Breast epithelium (tissue), 4 donors: ENCODE measurements at places on chromosomes 2 and 18. TPM values are rescaled to one million over a fixed set of nuclear protein-coding genes. Genes with fewer than 3 reads are reported as not detected.

The CLASP1 gene
- 98.7 TPM for total RNA-seq

The GDF7 gene
- total RNA-seq: under 0.01 TPM

The KIAA2012 gene
- not detected for total RNA-seq

The MEP1B gene
- 0.33 TPM for total RNA-seq

- H3K27ac ChIP-seq: no peak overlapping the region
- no peaks in the 10 kb centered on the region for H3K27me3 ChIP-seq
- no peaks in the 10 kb centered on the region for H3K4me1 ChIP-seq
- H3K36me3 ChIP-seq: no peaks in the 10 kb centered on the region
- no peak overlapping the region for H3K4me3 ChIP-seq
Measured at GRCh38 chr2:104040771-104041170, 813.1 kb upstream of the POU3F3 start.

The CCL20 gene
- total RNA-seq: not detected

DNA sequence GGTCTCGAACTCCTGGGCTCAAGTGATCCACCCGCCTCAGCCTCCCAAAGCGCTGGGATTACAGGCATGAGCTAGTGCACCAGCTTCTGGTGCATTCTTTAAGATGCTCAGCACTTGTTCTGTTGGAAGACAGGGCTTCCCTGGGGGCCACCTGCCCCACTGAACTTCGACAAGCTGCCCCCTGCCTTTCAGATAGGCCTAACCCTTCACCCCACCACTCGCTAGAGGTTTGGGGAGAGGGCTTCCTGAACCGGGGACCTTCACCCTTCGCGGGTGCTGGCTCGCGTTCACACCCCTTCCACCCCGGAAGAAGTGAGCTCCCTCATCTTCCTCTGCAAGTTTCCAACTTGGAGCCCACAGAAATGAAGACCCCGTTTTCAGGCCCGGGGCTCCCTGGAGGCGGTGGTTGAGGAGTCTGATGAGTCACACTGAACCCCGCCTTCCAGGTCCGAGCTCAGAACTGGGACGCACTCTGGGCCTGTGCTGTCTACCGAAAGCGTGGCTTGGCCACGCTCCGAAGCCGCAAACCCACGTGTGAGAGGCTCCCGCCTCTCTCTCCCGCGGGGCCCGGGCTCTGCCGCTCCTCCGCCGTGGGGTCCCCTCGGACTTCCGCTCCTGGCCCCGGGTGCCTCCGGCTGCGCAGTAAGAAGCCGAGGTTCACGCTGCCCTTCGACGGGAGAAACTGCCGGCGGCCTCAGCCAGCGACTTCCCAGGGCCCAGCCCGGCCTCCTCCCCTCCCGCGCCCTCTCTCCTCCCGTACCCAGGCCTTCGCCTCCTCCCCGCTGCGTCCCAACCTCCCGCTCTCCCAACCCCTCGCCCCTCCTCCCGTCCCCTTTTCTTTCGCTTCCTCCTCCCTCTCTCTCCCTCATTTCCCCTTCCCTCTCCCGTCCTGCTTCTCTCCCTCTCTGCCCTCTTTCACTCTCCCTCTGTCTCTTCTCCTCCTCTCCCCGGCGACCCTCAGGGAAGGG lies 47.5 kb upstream of the SP3 start:
- peak; percentile 82 for DNase-seq
- H3K27me3 ChIP-seq: no peaks in the 10 kb centered on the region
- H3K36me3 ChIP-seq: no peaks in the 10 kb centered on the region
- H3K27ac ChIP-seq: peak overlapping the region; percentile 98
- H3K4me1 ChIP-seq: no peaks in the 10 kb centered on the region

The FLACC1 gene
- 2.9 TPM for total RNA-seq

The GLI2 gene
- total RNA-seq: 0.96 TPM

DNA sequence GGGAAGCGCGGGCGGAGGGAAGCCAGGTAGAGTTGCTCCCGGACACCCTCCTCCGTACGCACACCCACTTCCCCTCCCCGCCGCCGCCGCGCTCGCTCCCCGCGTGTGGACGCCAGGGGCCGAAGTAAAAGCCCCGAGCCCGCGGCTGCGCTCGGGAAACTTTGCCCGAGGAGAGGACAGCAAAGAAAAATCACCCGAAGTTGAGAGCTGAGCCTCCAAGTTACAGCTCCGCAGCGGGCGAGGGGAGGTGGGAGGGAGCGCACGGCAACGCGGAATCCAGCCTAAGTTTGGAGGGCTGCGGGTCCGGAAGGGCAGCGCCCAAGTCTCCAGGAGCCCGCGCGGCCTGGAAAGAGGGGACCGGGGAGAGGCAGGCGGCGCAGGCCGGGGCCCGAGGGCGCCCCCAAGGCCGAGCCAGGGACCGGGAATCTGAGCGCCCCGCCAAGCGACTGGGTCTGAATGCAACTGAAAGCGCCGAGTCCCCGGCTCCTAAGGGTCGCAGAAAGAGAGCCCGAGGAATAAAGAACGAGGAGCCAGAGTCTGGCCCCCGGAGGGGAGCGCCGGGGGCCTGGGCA lies 706 bp upstream of the BCL11A start:
- no peak for DNase-seq
- no peaks in the 10 kb centered on the region for H3K4me1 ChIP-seq
- no peaks in the 10 kb centered on the region for H3K36me3 ChIP-seq
- H3K27ac ChIP-seq: peak overlapping the region; percentile 70
- H3K27me3 ChIP-seq: no peaks in the 10 kb centered on the region

The MAP3K2 gene
- total RNA-seq: 55.7 TPM

DNA sequence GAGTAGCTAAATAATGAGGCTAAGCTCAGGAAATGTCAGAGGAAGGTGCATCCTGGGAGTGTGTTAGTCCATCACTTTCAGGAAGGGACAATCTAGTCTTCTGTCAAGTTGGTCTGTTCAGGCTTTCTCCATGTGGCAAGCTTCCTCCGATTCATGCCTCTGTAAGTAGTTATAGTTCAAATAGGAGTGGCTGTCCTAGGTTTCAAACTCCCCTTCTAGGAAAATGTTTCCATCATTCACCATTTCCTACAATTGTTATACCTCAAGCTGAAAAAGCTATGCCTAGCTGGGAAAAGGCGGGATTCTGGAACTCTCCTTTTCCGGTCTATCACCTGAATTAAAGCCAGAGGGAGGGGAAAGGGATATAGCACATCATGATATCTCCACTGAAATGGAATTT lies 287.7 kb upstream of the ZSWIM2 start:
- no peak overlapping the region for H3K4me3 ChIP-seq
- no peaks in the 10 kb centered on the region for H3K36me3 ChIP-seq
- no peaks in the 10 kb centered on the region for H3K4me1 ChIP-seq
- no peaks in the 10 kb centered on the region for H3K27me3 ChIP-seq
- H3K27ac ChIP-seq: no peak overlapping the region
- no peak for DNase-seq

DNA sequence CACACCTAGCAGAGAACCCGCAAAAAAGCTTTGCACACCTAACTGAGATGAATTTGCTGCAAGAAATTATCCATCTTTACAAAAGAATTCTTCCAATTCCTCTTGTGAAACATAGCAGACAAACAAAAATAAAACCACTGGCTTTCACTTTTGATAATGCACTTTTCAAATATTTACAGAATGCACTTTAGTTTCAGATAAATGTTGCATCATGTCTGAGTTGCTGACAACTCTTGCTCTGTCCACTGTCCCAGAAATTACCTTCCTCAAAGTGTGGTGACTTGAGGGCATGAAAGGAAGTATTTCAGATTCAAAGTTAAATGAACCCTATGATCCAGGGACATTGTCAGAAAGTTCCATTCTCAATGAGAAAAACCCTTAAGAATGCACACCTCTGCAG lies 256.2 kb upstream of the PARD3B start:
- no peak for DNase-seq
- no peaks in the 10 kb centered on the region for H3K36me3 ChIP-seq
- no peak overlapping the region for H3K4me3 ChIP-seq

- no peak overlapping the region for H3K27ac ChIP-seq
- H3K36me3 ChIP-seq: no peaks in the 10 kb centered on the region
- no peak overlapping the region for H3K4me3 ChIP-seq
- no peak for DNase-seq
Measured at GRCh38 chr2:8626572-8626971, 55.3 kb upstream of the ID2 start.

The SLC5A7 gene
- total RNA-seq: not detected

DNA sequence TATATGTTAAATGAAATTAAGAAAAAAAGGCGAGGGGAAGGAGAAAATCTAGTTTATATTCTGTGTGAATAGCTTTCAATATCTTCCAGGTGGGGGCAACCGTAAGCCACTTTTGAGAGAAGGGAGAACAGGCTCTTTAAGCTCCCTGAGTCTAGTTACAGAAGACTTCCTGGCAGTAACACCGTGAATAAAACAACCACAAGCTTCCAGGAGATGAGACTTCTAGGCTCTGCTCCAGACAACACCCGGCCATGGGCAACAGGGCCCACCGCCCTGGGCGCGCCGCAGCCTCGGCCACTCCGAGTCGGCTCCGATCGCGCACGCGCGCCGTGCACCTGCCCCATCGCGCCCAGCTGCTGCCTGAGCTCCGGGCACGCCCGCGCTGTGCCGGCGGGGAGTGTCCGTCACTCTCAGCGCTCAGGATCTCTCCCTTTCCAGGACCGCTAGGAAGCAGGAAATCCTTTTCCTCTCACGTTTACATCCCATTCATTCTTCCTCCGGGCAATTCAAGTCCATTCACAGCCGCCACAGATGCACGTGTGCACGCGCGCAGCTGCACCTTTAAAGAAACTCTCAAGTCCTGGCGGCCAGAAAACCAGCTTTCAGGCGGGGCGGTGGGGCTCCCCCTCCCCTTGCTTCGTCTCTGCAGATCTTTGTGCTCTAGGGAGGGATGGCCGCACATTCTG lies 19.4 kb upstream of the PAX3 start:
- peaks cover 53% of the 10 kb centered on the region for H3K27me3 ChIP-seq
- no peak for DNase-seq
- no peak overlapping the region for H3K27ac ChIP-seq
- H3K4me3 ChIP-seq: peak overlapping the region; percentile 68
- H3K36me3 ChIP-seq: no peaks in the 10 kb centered on the region
- H3K4me1 ChIP-seq: no peaks in the 10 kb centered on the region

The GFPT1 gene
- 26.7 TPM for total RNA-seq

The ALK gene
- 5.6 TPM for total RNA-seq

- no peak for DNase-seq
- no peaks in the 10 kb centered on the region for H3K4me1 ChIP-seq
- no peak overlapping the region for H3K4me3 ChIP-seq
- no peak overlapping the region for H3K27ac ChIP-seq
- no peaks in the 10 kb centered on the region for H3K27me3 ChIP-seq
Measured at GRCh38 chr18:59416818-59417217, 57.8 kb upstream of the LMAN1 start.

GRCh38 chr18:40031435-40031834 lies 1923.6 kb upstream of the PIK3C3 start:
- H3K27ac ChIP-seq: no peak overlapping the region
- H3K4me1 ChIP-seq: no peaks in the 10 kb centered on the region
- H3K27me3 ChIP-seq: no peaks in the 10 kb centered on the region
- no peak for DNase-seq
- no peak overlapping the region for H3K4me3 ChIP-seq
- no peaks in the 10 kb centered on the region for H3K36me3 ChIP-seq

GRCh38 chr18:9760641-9761040 lies 52.5 kb downstream of the RAB31 start:
- no peaks in the 10 kb centered on the region for H3K4me1 ChIP-seq
- no peak for DNase-seq
- no peak overlapping the region for H3K27ac ChIP-seq
- no peaks in the 10 kb centered on the region for H3K36me3 ChIP-seq
